Hepatocyte (in vitro differentiated cells): ENCODE measurements at places on chromosomes 3 and 15.

DNA sequence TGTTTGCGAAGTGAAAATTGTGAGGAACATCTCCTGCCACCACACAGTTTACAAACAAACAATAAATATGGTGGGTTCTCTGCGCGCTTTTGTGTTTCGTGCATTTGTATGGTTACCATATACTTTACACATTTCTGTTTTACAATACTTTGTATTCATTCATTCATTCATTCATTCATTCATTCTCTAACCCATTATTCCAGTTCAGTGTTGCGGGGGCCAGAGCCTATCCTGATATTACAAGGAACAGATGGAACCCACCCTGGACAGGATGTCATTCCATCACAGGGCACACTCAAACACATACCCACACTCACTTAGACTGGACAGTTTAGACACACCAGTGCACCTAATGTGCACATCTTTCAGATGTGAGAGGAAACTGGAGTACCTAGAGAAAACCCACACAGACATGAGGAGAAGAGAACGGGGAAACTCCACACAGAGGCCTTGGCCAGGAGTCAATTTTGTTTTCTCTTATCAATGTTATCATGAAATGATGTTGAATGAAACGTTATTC lies 160.5 kb downstream of the FNDC3B start:
- no peak for DNase-seq

DNA sequence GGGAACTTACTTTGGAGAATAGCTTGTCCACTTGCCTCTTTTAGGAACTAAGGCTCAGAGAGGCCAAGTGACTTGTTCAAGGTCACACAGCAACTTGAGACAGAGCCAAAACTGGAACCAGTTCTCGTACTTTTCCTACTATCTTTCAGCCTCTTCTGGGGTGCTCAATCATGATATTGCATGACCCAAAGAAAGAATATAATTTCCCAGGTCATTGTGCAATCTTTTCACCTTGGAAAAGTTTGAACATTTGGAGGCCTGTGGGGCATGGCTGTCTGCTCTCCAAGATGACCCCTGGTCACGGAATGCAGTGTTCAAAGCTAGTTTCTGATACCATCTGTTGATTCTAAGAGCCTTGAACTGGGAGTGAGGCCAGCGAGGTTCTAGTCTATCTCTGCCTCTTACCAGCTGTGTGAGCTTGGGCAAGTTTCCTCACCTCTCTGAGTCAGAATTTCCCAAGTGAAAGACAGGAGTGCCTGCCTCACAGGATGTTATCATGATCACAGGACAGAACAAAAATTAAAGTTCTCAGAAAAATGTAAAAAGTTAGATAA lies 89.7 kb downstream of the BDH1 start:
- no peak for DNase-seq

- no peak for DNase-seq
Measured at GRCh38 chr3:106518516-106518915, 649.7 kb upstream of the CBLB start.

GRCh38 chr3:143479727-143480126 lies 360.2 kb downstream of the CHST2 start:
- no peak for DNase-seq
